ENCODE measurements at places on chromosomes 16 and 17. TPM values are rescaled to one million over a fixed set of nuclear protein-coding genes. Genes with fewer than 3 reads are reported as not detected.

Gene UBFD1
- total RNA-seq, result 93.5 TPM

Gene UBTF
- total RNA-seq, result 38.8 TPM

Gene CRYBA1
- total RNA-seq, result not detected

Gene OR4D1
- total RNA-seq, result not detected

Gene TMEM238L
- total RNA-seq, result not detected

Gene COX4I1
- 547 TPM for total RNA-seq

Gene CDRT15L2
- not detected for total RNA-seq

Gene TPSG1
- total RNA-seq, result not detected

Gene MYH11
- not detected for total RNA-seq

Gene PCGF2
- 2.9 TPM for total RNA-seq

Gene HOXB8
- 1.0 TPM for total RNA-seq

Gene CACNG3
- total RNA-seq, result not detected

Gene UTS2R
- total RNA-seq, result not detected

Gene NKD1
- total RNA-seq, result under 0.01 TPM

Gene WFDC1
- 0.59 TPM for total RNA-seq

Gene BCAR1
- 76.3 TPM for total RNA-seq

Gene MYH3
- 0.15 TPM for total RNA-seq

Gene KCNJ18
- total RNA-seq, result not detected

Gene ATP2C2
- total RNA-seq, result not detected

Gene CIBAR2
- total RNA-seq, result not detected

Gene PLCG2
- 0.17 TPM for total RNA-seq

Gene KRTAP2-1
- not detected for total RNA-seq

Gene CCDC40
- 2.0 TPM for total RNA-seq

Gene CTRL
- 1.0 TPM for total RNA-seq

Gene ANKRD40CL
- not detected for total RNA-seq

Gene HID1
- 0.45 TPM for total RNA-seq

Gene EXOC3L1
- total RNA-seq, result not detected

Gene GAS7
- total RNA-seq, result 1.0 TPM

Gene CCL8
- total RNA-seq, result not detected

Gene TBC1D28
- total RNA-seq, result not detected

Gene ZDHHC1
- 4.6 TPM for total RNA-seq

Gene HOXB1
- not detected for total RNA-seq

Gene SLC35G6
- total RNA-seq, result not detected

Gene PERCC1
- total RNA-seq, result not detected

Gene MT1E
- 213 TPM for total RNA-seq

Gene NRN1L
- 0.30 TPM for total RNA-seq

Gene PRSS27
- 0.74 TPM for total RNA-seq

Gene RAB26
- 3.3 TPM for total RNA-seq

Gene LRRC75A
- 0.34 TPM for total RNA-seq

Gene CA5A
- not detected for total RNA-seq

Gene FOXN1
- total RNA-seq, result not detected

Gene TMIGD1
- not detected for total RNA-seq

Gene FBXW10B
- 0.59 TPM for total RNA-seq

Measured in bronchus fibroblast of lung (primary cell).